ENCODE measurements at places on chromosomes 2 and 18.

GRCh38 chr2:172108587-172108930 lies 5.9 kb upstream of the DLX2 start:
- no peak for DNase-seq

GRCh38 chr2:207692206-207693065 lies 19.0 kb upstream of the CCNYL1 start:
- no peak for DNase-seq

DNA sequence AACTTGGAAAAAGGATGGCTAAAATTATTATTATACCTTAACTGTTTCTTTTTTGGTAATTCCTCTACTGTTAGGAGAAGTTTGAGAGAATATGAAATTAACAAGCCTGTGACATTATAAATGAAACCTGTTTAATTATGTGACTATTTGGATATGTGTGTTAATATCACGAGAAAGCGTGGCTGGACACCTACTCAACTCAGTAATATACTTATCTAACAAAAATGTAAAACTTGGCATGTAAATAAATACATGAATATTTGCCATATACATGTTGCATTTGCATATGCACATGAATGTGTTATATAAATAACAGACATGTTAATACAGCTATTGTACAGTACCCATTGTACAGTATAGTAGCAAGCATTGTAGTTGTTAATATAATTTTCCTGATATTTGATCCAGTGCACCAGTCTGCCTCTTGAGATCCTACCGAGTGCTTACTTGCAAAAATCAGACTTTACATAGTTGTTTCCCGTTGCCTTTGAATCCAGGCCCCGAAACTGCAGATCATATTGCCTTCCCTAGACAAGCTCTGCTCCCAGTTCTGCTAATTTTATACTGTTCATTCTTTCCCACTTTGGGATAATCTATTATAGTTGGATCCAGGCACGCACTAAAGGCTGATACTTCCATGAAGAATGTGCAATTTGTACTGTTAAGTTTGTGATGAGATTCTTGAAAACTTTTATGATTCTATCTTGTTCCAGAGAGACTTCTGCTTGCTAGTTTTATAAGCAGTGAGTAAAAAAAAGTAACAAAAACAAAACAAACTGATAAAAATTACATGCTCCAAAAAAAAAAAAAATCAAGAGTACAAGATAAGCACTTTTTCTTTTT lies 395.6 kb downstream of the ARHGAP15 start:
- DNase-seq = no peak

- no peak for DNase-seq
Observed at GRCh38 chr18:32110005-32110404, 18.3 kb downstream of the RNF138 start.

DNA sequence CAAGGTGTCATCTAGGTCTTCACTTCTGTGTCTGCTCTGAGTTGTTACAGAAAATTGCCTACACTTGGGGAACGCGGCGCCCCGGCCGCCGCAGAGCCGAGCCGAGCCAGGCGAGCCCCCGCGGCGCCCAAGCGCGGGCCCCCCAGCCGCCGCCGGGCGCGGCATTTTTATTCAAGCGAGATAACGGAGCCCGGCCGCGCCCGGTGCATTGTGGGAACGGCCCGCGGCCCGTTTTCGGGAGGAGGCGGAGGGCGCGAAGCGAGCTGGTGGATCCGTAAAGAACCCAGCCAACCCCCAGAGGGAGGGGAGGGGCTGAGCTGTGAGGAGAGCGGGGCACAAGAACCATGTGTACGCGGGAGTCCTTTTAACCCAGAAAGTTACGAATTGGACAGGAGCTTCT lies 191.8 kb downstream of the FTCDNL1 start:
- no peak for DNase-seq

DNA sequence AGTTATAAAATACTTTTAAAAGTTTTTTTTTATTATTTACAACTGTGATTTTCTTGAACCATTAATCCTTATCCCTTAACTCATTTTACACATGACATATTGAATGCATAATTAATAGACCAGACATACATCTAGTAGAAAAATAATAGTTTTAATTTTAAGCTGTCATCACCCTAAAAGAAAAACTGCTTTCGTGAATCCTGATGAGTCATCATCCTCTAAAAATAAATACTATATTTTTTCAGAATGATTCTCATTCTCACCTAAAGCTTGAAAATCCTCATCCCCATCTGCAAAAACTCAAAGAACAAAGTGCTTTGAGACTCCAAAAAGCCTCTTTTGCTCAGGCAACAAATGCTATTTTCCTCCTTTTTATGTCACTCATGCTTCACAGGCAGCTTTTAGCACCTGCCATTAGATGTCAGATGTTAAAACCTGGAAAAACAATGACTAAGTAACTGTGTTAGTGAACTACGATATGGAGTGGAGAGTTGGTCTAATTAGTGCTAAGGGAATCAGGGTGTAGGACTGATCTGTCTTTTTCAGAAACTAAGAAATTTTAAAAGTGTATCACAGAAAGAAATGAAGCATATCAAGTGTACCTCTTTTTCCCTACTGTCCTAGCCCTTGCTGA lies 297.6 kb downstream of the TMX3 start:
- no peak for DNase-seq

DNA sequence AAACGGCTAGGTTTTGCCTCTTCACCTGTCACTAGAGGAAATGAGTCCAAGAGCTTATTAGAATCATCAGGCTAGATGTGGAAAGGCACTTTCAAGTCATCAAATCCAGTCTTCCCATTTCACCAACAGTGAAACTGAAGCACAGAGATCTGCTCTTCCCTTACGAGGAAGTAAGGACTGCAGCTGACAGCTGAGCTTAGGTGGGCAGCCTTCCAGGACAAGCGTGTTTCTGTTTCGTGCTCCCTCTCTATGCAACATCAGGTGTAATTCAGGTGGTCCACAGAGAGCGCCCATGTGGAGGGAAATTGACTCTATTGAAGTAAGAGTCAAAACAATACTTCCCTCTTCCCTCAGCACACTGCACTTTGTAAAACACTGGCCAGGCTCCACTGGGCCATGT lies 5.5 kb downstream of the CYRIA start:
- DNase-seq = no peak

- DNase-seq = no peak
Observed at GRCh38 chr2:69603146-69603743, 40.3 kb downstream of the AAK1 start.

DNA sequence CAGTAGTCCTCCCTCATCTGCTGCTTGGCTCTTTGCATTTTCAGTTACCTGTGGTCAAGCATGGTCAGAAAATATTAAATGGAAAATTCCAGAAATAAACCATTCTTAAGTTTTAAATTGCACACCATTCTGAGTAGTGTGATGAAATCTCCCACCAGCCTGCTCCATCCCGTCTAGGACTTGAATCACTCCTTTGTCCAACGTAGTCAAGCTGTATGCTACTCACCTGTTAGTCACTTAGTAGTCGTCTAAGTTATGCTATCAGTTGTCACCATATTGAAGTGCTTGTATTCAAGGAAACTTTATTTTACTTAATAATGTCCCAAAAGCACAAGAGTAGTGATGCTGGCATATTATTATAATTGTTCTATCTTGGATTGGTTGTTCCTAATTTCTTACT lies 172.5 kb downstream of the FIGN start:
- no peak for DNase-seq

DNA sequence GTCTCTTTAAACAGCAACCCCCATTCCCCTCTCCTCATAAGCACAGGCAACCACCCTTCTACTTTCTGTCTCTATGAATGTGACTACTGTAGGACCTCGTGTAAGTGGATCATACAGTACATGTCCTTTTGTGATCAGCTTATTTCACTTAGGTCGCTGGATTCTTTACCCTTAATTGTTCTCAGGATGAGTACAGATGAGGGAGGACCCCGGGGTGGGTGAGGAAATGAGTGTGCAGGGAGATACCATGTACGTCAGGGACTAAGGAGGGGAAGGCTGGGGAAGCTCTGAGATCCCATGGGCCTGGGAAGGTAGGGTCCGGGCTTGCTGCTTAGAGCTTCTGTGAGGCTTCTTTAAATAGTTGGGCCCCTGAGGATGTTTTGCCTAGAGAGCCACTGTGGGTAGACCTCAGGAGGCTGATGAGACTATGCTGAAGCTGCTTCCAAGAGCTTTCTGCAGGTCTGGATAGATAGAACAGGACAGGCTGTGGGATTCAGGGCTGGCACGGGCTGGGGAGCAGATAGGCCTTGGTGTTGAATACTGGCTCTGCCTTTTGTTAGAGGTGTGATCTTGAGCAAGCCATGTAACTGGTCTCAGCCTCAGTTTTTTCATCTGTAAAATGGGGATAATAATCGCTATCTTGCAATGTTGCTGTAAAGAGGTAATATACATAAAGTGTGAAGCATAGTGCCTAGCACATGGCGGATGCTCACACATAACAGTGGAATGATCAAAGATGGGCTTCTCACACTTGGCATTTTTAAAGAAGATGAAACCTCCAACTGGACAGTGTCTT lies 155.3 kb downstream of the PRKCE start:
- DNase-seq = no peak

- no peak for DNase-seq
Observed at GRCh38 chr2:8520791-8521344, 161.0 kb upstream of the ID2 start.

DNA sequence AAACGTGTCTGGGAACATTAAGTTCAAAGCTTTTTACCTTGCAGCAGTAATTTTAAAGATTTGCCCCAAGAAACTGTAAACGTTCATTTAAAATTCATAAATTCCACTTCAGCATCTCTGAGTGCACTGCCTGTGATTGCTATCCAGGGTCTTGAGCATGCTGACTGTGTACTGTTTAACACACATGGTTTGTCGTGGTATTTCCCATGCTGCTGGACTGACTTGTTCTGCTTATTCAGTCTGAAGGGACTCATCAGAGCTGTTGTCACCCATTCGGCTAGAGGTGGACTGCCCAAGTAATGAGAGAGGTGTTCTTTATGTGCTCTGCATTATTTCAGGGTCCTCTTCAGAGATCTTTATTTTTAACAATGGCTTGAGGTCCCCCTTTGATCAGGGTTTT lies 53.1 kb downstream of the RHBDD1 start:
- DNase-seq = no peak

- DNase-seq = no peak
Observed at GRCh38 chr2:190569994-190570755, 35.7 kb upstream of the NEMP2 start.

DNA sequence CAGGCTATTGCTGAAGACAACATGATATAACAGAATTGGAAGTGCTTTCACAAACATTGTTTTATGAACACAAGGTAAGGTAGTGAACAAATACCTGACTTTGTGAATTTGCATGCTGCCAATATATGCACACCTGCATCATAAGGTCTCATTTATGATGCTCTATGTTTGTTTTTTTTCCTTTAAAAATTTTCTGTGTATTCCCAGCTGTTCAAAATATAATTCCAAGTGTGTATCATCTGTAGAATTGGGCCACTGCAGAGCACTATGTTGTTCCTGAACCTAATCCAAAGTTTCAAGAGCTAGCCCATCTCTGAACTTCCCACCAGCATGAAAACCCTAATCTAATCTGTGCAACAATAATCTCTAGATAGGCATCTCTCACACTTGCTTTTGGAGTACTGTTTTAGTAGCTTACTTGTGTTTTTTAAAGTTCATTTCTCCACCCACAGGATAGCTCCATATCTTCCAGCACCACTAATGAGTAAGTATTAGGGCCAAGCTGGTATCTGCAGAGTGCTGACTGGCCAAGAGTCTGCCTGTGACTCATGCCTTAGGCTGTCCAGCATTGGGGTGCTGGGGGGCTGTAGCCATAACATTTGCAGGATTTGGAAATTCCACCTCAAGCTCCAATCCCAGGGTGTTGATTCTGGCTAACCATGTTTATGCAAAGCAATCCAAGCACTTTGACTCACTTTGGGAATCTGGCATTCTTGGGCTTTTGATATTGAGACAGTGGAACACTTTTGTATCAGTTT lies 208.2 kb upstream of the REV1 start:
- DNase-seq = no peak

GRCh38 chr2:57567245-57567644 lies 479.4 kb upstream of the VRK2 start:
- no peak for DNase-seq

DNA sequence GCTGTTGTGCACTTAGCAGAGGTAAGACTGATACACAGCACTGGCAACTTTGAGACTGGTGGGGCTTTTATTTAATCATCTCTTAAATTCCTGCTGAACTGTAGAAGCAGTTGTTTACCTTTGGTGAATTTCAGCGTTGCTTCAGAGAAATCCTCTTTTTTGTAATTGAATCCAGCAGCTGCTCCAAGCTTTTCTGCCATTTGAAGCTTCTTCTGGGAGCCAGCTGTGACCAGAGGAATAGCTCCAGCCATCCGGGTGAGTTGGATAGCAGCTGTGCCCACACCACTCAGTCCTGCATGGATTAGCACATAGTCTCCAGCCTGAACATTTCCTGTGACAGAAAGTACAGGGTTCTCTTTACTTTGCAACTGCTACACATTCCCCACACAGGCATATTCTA lies 3.9 kb downstream of the TP53I3 start:
- no peak for DNase-seq

DNA sequence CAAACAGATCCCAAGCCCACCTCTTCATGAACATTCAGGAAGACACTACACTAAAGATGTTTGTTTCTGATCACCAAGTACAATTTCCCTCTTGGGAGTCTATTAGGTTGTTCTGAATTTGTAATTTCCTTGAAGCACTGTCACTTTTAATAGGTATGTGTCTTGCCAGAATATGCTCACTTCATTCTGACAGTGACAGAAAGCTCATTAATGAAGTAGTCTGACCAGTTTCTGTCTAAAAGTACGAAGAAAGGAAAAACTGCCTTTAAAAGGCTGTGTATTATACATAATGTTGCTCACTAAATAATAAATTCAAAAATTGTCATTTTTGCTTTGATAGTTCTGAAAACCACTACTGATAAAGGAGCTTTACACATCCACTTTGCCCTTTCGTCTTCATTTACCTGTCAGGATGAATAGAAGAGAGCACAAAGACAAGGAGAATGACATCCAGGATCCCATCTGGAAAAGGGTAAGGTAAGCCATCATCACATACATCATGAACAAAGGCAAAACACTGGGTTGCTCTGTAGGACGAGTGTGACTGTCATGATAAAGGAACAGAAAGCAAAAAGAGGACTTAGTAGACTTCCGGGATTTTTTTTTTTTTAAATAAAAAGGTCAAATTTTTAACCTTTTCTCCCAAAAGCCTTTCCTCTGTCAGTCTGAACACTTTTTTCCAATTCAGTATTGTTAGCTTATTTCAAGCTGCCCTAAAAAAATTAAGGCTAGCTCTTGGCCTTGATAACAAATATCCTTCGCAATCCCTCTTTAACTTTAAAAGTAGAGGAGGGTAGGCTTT lies 103.4 kb downstream of the METTL8 start:
- no peak for DNase-seq

DNA sequence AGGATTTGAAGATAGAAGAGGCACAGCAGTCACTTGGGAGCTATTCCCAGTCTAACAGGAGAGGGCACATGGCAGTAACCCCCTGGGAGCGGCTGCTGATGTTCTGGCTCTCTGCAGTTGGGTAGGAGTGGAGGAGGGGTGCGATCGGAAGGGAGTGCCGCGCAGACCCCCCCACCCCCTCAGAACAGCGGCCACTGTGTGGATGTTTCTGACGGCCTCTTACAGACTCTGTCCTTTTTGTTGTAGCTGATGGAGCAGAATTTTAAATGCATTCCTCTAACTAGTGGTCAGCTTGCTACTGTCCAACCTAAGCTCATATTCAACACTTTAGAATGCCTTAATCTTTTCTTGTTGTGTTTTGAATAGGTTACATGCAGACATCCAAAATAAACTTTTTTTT lies 127.9 kb downstream of the AGAP1 start:
- DNase-seq = no peak
